ENCODE measurements at places on chromosomes 11 and 22.

- no peak for DNase-seq
Observed at GRCh38 chr11:133825156-133825555, 20.2 kb downstream of the SPATA19 start.

DNA sequence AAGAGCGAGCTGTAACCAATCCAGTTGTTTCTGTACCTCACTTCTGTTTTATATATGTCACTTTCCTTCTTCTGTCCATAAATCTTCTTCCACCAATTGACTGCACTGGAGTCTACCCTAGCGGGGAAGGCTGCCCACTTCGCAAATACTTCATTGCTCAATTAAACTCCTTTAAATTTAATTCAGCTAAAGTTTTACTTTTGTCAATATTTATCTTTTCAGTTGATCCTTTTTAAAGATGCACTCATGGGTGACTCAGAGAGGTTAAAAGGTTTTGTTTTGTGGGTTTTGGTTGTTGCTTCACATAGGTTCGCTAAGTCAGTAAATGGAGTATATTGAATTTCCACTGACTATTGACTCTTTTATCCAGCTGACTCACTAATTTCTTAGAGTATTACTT, 597.2 kb downstream of the DLG2 start:
- no peak for DNase-seq

DNA sequence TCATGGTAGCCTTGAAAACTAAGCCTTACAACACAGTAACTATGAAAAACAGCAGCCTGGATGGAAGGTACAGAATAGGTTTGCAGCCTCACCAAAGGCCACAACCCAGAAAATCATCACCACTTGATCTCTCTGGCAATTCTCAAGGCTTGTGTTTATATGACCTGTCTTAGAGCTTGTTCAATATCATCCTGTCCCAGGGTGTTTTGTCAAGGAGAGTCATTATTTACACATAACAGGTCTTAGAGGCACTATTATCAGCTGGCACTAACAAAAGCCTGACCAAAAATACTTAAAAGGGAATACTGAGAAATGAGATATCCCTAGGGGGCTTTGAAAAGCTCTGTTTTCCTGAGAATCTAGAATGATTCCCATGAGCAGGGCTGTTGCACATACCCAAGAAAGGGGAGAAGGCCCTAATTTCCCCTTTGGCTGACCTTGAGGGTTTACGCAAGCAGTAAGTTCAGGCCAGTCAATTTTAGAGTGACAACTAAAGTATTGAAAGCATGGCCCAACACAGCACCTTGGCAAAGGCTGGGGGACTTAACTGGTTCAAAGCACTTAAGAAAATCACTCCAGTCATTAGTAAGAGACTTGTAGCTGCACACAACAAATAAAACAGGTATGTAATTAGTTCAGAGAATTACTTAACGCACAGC, 7.9 kb downstream of the SC5D start:
- no peak for DNase-seq

- no peak for DNase-seq
Observed at GRCh38 chr22:47095395-47096122, 333.1 kb downstream of the TBC1D22A start.

DNA sequence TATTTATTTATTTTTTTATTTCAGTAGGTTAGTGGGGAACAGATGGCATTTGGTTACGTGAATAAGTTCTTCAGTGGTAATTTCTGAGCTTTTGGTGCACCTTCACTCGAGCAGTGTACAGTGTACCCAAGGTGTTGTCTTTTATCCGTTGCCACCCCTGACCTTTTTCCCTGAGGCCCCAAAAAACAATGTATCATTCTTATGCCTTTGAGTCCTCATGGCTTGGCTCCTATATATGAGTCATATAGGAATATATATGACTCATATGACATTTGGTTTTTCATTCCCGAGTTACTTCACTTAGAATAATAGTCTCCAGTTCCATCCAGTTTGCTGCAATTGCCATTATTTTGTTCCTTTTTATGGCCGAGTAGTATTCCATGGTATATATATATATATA, 763.9 kb downstream of the NTM start:
- DNase-seq = no peak

GRCh38 chr11:114297806-114298709, 1.9 kb downstream of the NNMT start:
- no peak for DNase-seq

GRCh38 chr11:10499874-10500601, 40.9 kb downstream of the RNF141 start:
- no peak for DNase-seq

GRCh38 chr11:75100314-75100713, 3.6 kb upstream of the OR2AT4 start:
- DNase-seq = peak; percentile 20

- peak; percentile 78 for DNase-seq
Observed at GRCh38 chr11:68271023-68271780, 571 bp downstream of the C11orf24 start.

- DNase-seq = no peak
Observed at GRCh38 chr22:33213383-33214075, 155.3 kb upstream of the SYN3 start.

DNA sequence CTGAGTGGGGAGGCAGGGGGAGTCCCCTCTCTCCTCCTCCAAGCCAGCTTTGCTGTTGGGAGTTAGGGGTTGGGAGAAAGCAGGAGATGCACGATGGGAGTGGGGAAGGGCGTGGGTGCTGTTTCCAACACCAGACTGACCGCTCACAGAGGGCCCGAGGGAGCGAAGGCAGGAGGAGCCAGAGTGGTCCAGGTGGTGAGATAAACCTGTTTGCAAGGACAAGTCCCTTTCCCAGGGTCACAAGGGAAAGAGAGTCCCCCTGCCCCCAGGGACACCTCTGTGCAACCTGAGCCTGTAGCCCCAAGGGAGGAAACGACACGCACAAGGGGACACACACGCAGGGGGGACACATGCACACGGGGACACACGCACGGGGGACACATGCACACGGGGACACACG, 42.2 kb downstream of the WNT11 start:
- no peak for DNase-seq

GRCh38 chr11:91664521-91664920, 560.1 kb upstream of the FAT3 start:
- no peak for DNase-seq

Measured in CD4-positive, alpha-beta T cell treated with Interferon gamma for 1 hour (primary cell).